Activated T-helper 1 cell treated with anti-CD3 and anti-CD28 coated beads, Interleukin-12 subunit alpha, Interleukin-12 subunit beta, Interleukin-2, Interleukin-4 antibody, amounts not matched to agents 30 ng/mL and 10 ng/mL and 1 ng/mL, durations not matched to agents 14 hours and 24 hours and 36 hours (primary cell): ENCODE measurements at places on chromosomes 12 and 14.

DNA sequence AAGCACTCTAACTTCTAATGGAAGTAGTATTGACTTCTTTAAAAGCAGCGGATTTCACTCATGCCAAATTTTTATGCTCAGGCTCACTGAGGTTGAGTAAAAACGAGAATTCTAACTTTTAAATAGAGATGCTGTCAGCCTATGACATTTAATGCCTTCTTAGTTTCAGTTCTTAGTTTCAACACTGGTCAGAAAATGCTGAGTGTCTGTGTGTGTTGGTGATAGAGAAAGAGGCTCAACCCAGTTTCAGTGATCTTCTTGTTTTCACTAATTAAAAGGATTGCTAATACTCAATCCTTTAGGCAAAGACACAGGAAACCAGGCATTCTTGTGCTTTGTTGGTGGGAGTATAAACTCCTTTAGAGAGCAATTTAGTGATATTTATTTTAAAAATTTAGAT, 31.0 kb downstream of the PEBP1 start:
- DNase-seq: no peak

- no peak for DNase-seq
Measured at GRCh38 chr14:24506443-24506842, 1.6 kb downstream of the CMA1 start.

- peak; percentile 74 for DNase-seq
Measured at GRCh38 chr14:77024171-77024691, 4.3 kb downstream of the IRF2BPL start.

DNA sequence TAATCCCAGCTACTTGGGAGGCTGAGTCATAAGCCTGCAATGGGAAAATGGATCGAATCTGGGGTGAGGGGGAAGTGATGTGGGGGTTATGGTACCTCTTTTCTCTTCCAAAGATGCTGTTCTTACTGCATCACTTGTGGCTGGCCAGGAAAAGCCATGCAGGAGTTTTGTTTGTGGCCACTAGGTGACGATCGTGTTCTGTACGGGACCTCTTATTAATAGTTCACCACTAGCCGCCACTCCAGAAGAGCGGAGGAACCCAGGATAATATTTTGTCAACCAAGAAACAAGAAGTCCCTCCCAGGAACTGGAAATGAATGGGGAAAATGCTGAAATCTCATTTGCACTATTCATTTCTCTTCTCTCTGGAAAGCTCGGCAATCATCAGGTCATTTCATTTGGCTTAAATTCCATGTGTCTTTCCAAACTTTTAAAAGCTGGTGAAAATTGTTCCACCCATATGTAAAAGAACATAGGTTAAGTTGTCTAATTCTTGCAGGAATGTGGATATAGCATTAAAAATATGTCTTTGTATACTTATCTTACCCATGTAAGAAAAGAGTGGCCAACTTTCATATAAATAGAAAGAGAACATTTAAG, 8.9 kb downstream of the GPR65 start:
- no peak for DNase-seq

DNA sequence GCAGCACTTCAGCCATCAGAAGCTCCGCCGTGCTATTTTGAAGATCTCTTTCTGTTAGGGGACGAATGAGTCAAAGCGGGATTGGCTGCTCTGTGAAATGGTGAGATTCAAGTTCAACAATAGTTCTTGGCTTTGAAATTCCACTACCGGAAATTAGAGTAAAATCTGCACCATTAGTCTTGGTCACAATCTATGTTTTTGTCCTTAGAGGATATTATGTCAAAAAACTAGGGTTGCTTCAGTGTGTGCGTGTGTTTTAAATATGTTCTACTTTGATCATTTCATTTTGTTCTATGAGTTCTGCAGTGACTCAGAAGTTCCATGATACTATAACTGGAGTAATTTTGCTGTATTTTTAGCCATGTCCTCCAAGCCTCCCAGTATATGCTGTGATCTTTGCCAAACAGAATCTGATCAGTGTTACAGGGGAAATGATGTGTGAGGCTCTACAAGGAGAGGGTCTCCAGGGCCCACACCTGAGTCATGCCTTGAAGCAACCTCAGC, 22.6 kb downstream of the GPHB5 start:
- DNase-seq: no peak

- DNase-seq: no peak
Measured at GRCh38 chr14:51498411-51499227, 153.1 kb upstream of the FRMD6 start.
